ENCODE measurements at places on chromosomes 6 and 20. TPM values are rescaled to one million over a fixed set of nuclear protein-coding genes. Genes with fewer than 3 reads are reported as not detected.

DNA sequence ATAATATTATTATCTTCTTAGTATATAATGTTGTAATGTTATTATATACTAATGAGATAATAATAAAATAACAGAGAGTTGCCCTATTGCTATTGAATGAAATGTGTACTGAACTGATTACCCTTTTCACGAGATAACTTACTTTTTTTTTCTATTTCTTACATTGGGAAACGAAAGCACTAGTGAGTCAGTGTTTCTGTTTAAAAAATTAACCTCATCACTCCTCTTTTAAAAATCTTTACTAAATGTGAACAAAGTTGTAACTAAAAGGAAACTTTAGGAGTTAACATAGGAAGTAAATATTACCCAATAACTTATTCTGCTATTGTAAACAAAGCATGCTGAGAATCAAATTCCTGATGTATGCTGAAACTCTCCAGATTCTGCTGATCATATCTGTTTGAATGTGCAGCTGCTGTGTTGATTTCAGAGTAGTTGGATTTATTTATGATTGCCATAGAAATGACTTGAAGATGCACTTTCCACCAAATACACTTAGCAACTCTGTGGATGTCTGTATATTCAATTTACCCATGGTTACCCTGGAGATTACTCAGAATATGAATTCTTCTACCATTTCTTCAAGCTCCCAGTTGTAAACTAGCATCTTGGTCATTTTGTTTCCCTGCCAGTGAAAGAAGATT, 523.4 kb downstream of the TENT5A start:
- H3K27ac ChIP-seq = no peak overlapping the region
- no peaks in the 10 kb centered on the region for H3K27me3 ChIP-seq
- no peak for DNase-seq
- no peaks in the 10 kb centered on the region for H3K36me3 ChIP-seq
- no peak overlapping the region for H3K4me3 ChIP-seq

DNA sequence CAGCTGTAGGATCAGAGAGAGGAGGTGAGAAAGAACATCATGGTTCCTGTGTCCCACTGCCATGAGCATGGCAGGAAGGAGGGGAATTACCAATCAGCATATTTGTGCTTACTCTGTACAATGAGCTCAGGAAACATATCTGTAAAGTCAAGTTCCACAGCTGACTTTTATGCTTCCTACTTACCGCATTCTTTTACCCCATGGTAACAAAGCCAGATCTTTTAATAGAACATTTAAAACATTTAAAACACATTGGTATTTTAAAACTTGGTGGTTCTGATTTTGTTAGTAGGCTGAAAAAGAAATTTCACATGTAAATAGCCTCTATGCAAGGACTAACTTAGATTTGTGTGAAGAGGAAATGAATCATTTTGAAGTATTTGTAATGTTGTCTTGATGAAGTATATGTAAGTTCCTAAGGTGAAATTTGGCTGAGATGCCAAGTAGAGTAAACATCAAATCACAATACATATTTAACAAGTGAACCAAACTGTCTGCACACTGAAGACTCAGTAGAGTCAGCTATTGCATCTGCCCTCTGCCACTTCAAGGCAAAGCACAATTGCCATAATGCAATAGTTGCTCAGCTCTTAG, 114.7 kb downstream of the GJA10 start:
- H3K4me1 ChIP-seq = no peaks in the 10 kb centered on the region
- no peaks in the 10 kb centered on the region for H3K27me3 ChIP-seq
- no peak overlapping the region for H3K4me3 ChIP-seq
- no peak overlapping the region for H3K27ac ChIP-seq
- peaks cover 26% of the 10 kb centered on the region for H3K36me3 ChIP-seq

DNA sequence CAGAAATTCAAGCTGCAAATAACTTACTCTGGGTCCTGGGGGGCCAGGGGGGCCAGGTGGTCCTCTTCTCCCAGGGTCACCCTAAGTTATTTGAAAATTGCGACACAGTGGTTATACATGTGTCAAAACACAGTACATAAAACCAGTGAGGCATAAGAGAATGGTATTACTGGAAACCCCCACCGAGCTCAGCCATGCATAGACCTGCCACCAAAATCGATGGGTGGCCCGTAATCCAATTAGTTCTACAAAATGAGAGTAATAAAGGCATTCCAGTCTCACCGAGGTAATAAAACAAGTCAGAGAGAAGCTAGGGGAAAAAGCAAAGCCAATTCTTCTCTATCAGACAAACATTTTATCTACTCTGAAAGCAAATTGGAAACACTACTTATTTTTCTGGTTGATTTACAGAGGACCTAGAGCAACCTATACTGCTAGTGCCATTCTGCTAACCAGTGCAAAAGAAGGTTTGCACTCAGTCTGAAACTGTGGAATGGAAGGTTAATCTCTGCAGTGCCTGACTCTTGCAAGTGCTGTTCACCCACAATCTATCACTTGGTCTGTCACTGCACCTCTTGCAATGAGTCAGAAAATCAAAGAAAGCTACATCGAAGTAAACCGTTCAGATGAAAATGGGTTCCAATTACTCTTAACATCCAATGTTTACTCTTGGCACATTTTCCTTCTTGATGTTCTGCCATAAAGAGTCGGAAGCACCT, 32.4 kb downstream of the COL9A1 start:
- H3K4me1 ChIP-seq = no peaks in the 10 kb centered on the region
- H3K27me3 ChIP-seq = no peaks in the 10 kb centered on the region
- no peak overlapping the region for H3K27ac ChIP-seq
- H3K4me3 ChIP-seq = no peak overlapping the region
- DNase-seq = no peak

GRCh38 chr20:12581644-12582289, 427.0 kb upstream of the SPTLC3 start:
- DNase-seq = no peak
- no peaks in the 10 kb centered on the region for H3K4me1 ChIP-seq
- H3K36me3 ChIP-seq = no peaks in the 10 kb centered on the region
- no peak overlapping the region for H3K4me3 ChIP-seq

- no peaks in the 10 kb centered on the region for H3K36me3 ChIP-seq
- H3K4me1 ChIP-seq = peaks cover 7% of the 10 kb centered on the region
- no peak overlapping the region for H3K27ac ChIP-seq
- no peaks in the 10 kb centered on the region for H3K27me3 ChIP-seq
- DNase-seq = peak; percentile 71
- H3K4me3 ChIP-seq = no peak overlapping the region
Measured at GRCh38 chr20:47843886-47844567, 58.7 kb upstream of the SULF2 start.

DNA sequence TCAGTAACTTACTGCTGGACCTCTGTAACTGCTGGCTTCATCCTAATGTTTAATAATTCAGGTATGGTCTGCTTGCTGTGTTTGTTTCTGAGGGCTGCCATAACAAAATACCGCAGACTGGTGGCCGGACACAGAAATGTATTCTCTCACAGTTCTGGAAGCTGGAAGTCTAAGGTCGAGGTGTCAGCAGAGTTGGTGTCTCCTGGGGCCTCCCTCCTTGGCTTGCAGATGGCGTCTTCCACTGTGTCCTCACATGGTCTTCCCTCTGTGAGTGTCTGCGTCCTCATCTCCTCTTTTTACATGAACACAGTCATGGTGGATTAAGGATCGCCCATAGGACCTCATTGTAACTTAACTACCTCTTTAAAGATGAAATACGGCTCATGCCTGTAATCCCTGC, 389.7 kb upstream of the JARID2 start:
- no peak overlapping the region for H3K4me3 ChIP-seq
- no peaks in the 10 kb centered on the region for H3K36me3 ChIP-seq
- no peak overlapping the region for H3K27ac ChIP-seq
- H3K4me1 ChIP-seq = no peaks in the 10 kb centered on the region

GRCh38 chr6:3770023-3770720, 18.7 kb upstream of the PXDC1 start:
- no peaks in the 10 kb centered on the region for H3K27me3 ChIP-seq
- no peaks in the 10 kb centered on the region for H3K4me1 ChIP-seq
- peak; percentile 68 for DNase-seq
- H3K27ac ChIP-seq = no peak overlapping the region

GRCh38 chr6:32738126-32738525, 3.1 kb upstream of the HLA-DQA2 start:
- no peaks in the 10 kb centered on the region for H3K4me1 ChIP-seq
- DNase-seq = no peak
- H3K36me3 ChIP-seq = no peaks in the 10 kb centered on the region
- H3K27me3 ChIP-seq = no peaks in the 10 kb centered on the region
- no peak overlapping the region for H3K4me3 ChIP-seq
- H3K27ac ChIP-seq = no peak overlapping the region

The ALDH8A1 gene
- 0.15 TPM for total RNA-seq

The ANGPT4 gene
- 0.23 TPM for total RNA-seq

Measured in endodermal cell (in vitro differentiated cells).